Activated T-cell treated with anti-CD3 and anti-CD28 coated beads, Interleukin-2, amount 50 U/mL, for 48 hours (primary cell): ENCODE measurements at places on chromosomes 1 and 21.
A peak's percentile ranks its signal among the peaks of the same experiment; 100 is the strongest.

- DNase-seq = no peak
Observed at GRCh38 chr1:7768583-7768982, 2.5 kb upstream of the VAMP3 start.

DNA sequence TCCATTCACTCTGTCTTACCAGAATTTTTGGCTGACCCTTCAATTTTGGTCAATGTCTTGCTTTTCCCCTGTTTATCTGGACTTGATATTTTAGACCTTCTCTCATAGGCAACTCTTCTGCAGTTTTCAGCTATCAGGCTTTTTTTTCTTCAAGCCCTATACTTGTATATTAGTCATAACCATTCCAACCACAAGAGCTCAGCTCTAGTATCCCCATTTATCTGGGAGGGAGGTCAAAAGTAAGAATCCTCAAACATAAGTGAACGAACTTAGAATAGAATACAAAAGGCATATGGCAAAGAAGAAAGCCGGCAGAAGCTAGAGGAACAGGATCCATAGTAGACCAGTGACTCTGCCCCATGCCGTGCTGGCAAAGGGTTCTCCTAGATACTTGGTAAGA lies 45.9 kb upstream of the TNFSF4 start:
- no peak for DNase-seq

- DNase-seq = no peak
Observed at GRCh38 chr1:201444792-201445191, 23.3 kb upstream of the TNNI1 start.

DNA sequence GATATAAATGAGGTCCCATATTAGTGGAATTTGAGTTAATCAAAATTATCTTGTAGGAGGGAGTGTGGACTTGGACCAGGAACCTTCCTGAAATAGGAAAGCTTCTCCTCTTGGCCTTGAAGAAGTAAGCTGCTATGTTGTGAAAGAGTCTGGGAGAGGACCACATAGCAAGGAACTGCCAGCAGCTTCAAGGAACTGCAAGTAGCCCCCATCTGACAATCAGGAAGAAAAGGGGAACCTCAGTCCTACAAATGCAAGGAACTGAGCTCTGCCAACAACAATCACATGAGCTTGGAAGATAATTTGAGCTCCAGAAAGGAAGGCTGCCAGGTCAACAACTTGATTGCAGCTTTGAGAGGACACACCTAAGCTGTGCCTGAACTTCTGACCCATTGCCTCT lies 8.2 kb upstream of the PRMT6 start:
- DNase-seq = no peak

DNA sequence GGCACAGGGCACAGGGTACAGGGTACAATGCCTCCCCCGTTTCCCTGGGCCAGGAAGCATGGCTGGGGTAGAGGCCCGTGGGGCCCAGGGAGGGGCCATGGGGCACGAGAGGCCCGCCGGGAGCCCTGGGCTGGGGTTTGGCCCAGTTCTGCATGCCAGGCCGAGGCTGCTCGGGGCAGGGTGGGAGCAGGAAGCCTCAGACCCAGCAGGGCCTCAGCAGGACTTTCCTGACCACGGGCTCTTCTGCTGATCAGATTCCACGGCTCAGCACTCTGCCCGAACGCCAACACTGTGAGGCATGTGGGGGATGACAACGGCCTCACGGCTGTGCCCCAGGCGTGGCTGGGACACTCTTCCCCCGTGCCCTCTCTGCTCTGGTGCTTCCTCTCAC lies 104.3 kb downstream of the NPHP4 start:
- no peak for DNase-seq

- peak; percentile 63 for DNase-seq
Observed at GRCh38 chr1:19664453-19665185, at the start of gene HTR6. TSS of gene HTR6 (plus strand) at chr1:19664875. CDS start at chr1:19665754, 879 bp downstream.

- DNase-seq = no peak
Observed at GRCh38 chr21:42067531-42068255, 3.4 kb upstream of the UMODL1 start.

DNA sequence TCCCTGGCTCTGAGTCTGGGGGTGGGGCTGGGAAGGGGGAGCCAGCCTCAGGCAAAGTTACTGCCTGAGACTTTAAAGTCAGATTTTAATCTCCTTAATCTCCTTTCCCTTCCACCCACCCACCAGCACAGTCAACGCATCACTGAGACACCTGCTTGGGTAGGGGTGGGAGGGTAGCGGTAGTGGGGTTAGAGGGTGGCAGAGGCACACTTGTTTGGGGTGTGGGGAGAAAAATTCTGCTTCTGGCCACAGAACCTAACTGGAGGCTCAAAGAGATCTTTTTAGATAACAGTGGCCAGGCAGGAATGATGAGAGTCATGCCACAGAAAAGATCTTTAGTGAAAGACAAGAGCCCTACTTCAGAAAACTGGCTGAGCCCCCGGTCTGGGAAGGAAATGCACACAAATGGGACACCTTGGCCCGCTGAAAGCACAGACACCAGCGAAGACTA lies 44.1 kb downstream of the CD247 start:
- peak; percentile 68 for DNase-seq

DNA sequence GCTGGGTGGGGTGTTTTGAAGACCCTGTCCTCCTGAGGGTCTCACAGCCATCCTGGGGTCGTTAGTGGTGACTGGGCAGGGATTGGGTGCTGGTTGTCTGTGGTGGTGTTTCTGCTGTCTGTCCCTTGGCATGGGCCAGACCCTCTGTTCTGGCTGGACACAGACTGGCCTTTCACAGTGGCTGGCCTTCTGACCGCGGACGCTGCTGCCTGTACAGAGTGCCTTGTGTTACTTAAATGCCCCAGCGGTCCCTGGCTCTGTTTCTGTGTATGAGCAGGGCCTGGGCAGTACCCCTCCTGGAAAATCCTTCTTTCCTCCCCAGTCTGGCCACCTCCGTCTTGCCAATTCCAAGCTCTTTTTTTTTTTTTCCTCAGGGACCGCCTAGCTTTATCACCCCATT lies 50.9 kb downstream of the SH3BGR start:
- no peak for DNase-seq

DNA sequence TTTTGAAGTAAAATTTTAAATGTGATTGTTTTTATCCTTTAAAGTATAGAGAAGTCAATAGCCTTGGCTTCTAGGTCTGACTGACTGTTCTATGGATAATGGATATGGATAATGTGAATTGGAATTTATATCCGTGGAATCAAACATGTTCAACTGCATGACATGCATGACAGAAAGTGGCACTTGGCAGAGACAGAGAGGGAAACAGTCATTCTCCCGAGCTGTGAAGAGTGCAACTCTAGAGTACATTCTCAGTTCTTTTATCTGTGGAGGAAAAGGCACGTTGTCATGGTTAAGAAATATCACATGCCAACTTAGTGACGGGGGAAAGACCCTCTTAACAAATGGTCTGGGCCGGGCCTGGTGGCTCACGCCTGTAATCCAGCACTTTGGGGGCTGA lies 67.0 kb downstream of the KIF26B start:
- DNase-seq = no peak

DNA sequence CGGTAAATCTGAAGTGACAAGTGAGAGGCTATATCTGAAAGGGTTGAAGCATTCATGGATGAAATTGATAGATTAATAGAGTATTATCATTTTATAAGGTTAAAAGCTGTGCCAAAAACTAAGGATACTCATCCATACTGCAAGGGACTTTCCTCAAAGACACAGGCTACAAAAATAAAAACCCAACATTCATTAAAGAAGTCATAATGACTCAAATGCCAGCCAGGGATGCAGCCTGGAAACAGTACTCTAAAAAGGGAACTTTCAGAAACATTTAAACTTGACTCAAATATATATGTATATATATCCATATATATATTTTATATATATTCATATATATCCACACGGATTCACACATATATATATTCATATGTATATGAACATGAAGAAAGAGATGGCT lies 1.1 kb upstream of the TIAM1 start:
- no peak for DNase-seq

DNA sequence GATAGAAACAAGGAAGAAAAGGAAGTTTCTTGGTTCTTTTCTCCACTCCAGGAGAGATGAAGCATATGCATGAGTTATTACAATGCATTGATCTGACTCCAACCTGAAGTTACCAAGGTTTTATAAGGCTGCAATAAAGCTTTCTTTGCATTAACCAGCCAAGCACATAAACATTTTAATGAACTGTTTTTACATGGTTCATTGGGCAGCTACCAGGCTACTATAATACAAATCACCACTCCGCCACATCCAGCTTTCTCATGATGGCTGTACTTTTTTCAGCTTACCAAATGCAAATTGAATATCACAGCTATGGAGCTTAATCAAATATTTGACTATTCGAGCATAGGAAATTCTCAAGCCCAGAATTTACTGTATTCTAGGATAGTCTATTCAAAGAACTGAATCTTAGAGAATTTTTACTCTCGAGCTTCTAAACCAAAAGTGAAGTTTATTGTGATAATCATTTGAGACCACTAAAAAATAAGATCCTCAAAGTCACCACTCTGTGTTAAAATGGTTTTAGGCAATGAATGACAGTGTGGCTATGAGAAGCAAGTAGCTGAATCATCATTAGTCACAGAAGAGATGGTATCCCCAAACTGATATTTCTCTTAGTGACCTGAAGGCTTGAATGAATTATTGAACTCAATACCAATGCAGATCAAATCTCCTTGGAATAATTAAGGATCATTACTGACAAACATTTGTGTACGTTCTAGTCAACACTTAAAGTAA lies 58.6 kb upstream of the ZNF281 start:
- no peak for DNase-seq

DNA sequence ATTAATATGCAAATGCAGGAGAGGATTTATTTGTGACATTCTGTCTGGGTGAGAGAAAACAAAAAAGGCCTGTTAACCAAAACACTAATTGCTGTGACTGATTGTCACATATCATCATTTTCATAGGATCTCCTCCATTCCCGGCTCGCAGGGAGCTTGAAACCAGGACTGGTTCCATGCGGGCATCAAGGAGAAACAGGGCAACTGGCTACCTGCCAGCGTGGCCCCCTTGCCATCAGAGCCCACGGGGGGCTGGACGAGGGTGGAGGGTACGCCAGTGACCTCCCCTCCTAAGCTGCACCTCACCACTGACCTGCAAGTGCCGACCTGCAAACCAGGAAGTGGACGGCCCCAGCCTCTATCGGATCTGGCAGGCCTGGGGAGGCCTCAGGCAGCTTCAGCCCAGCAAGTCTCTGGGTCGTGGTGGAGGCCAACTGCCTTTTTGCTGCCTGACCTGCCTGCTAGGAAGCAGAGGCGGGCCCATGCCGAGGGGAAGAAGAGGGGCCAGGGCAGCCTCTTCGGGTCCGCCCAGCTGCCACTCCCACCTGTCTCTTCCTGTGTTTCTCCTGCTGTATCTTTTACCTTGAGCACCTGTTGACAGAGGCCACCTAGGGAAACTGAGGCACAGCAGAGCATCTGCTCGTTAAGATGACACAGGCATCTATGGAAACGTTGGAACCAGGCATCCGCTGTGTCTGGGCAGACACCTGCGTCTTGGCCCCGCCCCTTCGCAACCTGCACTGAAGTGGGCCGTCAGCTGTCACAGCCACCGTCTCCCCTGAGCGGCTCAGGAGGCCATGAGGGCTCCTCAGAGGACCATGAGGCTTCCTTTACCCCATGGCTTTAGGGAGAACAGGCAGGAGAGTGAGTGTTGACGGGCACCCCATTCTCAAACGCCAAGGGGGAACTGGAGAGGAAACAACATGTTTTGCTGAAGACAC lies 74.8 kb downstream of the CASZ1 start:
- DNase-seq = no peak

DNA sequence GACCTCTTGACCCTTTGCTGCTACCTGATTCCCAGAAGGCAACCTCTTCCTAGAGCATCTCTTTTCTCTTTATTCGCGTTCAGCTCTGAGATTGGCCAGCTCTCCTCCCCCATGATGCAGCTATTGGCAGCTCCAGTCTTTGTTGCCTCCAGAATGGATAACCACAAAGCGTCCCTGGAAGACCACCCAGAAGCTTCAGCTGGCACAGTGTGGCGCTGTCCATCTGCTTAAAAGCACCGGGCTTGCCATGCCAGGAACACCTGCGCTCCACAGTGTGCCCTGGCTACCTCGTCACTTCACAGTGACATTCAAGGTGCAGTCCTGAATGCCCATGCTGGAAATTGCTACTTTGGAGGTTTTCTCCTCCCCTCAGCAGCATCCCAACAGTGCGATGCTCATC lies 353.9 kb downstream of the LMO4 start:
- DNase-seq = no peak

- peak; percentile 54 for DNase-seq
Observed at GRCh38 chr1:161200421-161200991, 1.7 kb upstream of the ADAMTS4 start.

GRCh38 chr1:99527078-99527477 lies 118.8 kb upstream of the PALMD start:
- no peak for DNase-seq

- DNase-seq = no peak
Observed at GRCh38 chr1:110477445-110477957, 26.6 kb downstream of the PROK1 start.

GRCh38 chr1:219783605-219784235 lies 144.6 kb downstream of the SLC30A10 start:
- no peak for DNase-seq

DNA sequence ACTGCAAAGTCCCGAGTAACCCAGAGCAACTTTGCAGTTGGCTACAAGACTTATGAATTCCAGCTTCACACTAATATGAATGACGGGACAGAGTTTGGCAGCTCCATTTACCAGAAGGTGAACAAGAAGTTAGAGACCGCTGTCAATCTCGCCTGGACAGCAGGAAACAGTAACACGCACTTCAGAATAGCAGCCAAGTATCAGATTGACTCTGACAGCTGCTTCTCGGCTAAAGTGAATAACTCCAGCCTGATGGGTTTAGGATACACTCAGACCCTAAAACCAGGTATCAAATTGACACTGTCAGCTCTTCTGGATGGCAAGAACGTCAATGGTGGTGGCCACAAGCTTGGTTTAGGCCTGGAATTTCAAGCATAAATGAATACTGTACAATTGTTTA lies 66.8 kb downstream of the ACBD6 start:
- DNase-seq = no peak

GRCh38 chr1:216207154-216207553 lies 216.1 kb downstream of the USH2A start:
- no peak for DNase-seq

DNA sequence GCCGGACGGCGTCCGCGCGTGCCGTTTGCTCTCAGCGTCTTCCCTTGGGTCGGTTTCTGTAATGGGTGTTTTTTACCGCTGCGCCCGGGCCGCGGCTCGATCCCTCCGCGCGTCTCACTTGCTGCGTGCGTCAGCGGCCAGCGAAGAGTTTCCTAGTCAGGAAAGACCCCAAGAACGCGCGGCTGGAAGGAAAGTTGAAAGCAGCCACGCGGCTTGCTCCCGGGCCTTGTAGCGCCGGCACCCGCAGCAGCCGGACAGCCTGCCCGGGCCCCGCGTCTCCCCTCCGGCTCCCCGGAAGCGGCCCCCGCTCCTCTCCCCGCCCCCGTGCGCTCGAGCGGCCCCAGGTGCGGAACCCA lies 159.8 kb downstream of the RUNX1 start:
- peak; percentile 76 for DNase-seq

DNA sequence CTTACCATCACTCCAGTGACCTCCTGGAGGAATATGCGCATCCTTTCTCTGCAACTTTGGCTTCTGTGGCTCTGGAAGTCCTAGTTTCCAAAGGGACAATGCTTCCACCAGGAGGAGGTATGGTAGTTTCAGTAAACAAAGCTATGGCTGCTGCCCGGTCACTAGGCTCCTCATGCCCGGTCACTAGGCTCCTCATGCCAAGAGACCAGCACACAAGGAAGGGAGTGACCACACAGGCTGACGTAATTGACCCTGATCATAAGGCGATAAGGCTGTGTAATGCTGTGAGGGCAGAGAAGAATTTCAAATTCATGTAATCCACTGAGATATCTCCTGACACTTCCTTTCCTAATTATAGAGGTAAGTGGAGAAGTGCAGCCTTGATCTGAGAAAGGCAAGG lies 102.9 kb downstream of the DTL start:
- no peak for DNase-seq

- DNase-seq = no peak
Observed at GRCh38 chr1:19467199-19468187, 17.8 kb downstream of the CAPZB start.
